ENCODE measurements at places on chromosomes 1 and 21.
A peak's percentile ranks its signal among the peaks of the same experiment; 100 is the strongest.

DNA sequence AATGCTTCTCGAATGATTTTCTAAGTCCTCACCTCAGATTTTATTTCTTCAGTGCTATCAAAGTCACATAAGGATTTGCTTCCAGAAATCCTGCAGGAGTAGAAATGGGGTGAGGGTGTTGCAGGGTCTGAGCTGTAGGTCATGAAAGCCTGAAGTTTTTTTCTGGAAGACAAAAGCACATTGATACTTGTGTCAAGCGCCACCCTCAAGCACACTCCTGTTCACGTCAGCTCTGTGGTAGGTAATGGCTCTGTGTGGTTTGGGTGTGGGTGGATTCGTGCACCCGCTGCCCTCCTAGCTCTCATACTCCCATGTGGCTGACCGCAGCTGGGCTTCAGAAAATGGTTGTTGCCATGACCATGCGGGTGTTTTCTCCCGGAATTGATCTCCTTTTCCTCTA, 39.9 kb downstream of the AKNAD1 start:
- no peak for DNase-seq

- DNase-seq = peak; percentile 83
Measured at GRCh38 chr1:91511386-91511785, 10.7 kb downstream of the CDC7 start.

GRCh38 chr1:6448749-6449631, 17.0 kb downstream of the TNFRSF25 start:
- DNase-seq = peak; percentile 61

- DNase-seq = peak; percentile 79
Measured at GRCh38 chr1:178908358-178908757, 37.5 kb upstream of the ANGPTL1 start.

- no peak for DNase-seq
Measured at GRCh38 chr1:184854036-184854435, 99.4 kb upstream of the EDEM3 start.

- DNase-seq = no peak
Measured at GRCh38 chr1:67788238-67788790, 45.0 kb downstream of the GNG12 start.

GRCh38 chr1:7389201-7389905, 381.7 kb upstream of the VAMP3 start:
- DNase-seq = no peak

- DNase-seq = no peak
Measured at GRCh38 chr1:154697710-154698109, 89.7 kb upstream of the ADAR start.

- peak; percentile 70 for DNase-seq
Measured at GRCh38 chr1:44609412-44609767, 64.9 kb downstream of the TMEM53 start.

DNA sequence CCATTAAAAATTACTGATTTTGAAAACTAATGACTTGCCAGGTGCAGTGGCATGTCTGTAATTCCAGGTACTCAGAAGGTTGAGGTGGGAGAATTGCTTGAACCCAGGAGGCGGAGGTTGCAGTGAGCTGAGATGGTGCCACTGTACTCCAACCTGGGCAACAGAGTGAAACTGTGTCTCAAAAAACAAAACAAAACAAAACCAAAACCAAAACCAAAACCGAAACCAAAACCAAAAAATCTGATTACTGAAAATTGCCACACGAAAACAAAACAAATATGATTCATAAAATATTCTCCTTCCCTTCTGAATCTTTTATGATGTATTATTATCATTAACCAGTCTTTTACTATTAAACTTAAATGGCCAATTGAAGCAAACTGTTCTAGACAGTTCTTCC, 74.1 kb downstream of the SERINC2 start:
- DNase-seq = peak; percentile 12

DNA sequence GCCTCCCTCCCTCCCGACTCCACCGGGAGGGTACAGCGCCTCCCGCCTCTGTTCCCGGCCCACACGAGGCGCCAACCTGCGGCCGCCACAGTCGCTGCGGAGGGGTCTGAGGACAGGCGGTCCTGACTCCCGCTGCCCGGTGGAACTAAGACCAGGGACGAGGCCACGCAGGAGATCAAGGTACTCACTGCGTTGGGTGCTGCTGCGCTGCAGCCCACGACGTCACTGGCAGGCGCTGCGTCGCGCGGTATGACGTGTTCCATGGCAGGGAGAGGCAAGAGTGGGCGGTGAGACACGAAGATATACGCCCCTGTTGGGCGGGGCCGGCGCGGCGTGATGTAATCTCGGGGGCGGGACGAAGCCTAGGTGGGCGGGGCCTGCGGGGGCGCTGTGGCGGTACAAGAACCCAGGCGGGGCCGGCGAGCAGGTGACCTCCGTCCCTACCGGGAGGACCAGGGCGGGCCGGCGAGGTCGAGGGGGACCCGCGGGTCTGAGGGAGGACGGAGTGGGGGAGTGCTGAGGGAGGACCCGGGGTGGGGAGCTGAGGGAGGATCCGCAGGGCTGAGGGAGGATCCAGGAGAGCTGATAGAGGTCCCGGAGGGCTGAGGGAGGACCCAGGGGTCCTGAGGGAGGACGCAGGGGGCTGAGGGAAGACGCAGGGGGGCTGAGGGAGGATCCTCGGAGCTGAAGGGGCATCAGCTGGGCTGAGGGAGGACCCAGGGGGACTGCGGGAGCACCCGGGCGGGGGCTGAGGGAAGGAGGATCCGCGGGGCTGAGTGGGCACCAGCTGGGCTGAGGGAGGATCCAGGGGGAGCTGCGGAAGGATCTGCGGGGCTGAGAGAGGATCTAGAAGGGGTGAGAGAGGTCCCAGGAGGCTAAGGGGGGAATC, at the start of gene MRPL55:
Gene MRPL55 (minus strand): TSS at position 227 of the 889 bp plus-strand sequence. CDS start 1,039 bp downstream, outside the sequence.
- DNase-seq = peak; percentile 98

DNA sequence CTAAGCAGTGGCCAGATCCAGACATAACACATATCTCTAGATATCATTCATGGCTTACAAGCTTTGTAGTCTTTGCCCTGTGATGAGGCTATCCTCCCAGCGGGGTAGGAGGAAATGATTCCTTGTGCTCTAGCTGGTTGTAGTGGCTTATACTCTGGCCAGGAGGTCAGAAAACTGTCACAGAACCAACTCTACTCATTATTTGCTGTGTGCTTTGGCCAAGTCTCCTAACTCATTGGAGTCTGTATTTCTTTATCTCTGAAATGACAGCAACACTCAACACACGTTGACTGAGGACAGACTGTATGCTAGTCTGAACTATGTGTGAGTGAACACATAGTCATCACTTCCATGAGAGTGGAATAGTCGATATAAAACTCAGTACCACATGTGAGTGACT, 116.7 kb upstream of the F3 start:
- no peak for DNase-seq

DNA sequence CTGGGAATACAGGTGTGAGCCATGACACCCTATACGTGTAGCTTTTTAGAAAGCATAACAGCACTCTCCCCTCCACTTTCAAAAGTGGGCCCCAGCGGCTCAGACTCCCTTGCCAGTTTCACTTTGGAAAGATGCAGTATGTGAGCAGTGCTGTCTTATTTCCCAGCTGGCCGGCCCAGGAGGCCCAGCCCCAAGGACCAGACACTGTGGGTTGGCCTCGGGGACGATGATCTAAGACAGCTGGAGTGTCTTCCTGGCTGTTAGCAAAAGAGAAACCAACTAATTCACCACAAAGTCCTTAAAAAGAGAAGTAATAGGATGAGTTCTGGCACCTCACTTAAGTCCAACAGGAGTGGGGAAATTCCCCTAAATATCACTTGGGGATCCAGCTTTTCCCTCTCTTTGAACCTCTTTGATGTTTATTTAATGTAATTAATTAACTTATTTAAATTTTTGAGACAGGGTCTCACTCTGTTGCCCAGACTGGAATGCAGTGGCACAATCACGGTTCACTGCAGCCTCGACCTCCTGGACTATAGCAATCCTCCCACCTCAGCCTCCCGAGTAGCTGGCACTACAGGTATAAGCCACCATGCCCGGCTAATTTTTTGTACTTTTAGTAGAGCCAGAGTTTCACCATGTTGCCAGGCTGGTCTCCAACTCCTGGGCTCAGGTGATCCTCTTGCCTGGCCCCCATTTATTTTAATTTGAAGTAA, 17.6 kb upstream of the CLIC4 start:
- peak; percentile 93 for DNase-seq

- no peak for DNase-seq
Measured at GRCh38 chr1:153481124-153481523, 20.7 kb upstream of the S100A7 start.

DNA sequence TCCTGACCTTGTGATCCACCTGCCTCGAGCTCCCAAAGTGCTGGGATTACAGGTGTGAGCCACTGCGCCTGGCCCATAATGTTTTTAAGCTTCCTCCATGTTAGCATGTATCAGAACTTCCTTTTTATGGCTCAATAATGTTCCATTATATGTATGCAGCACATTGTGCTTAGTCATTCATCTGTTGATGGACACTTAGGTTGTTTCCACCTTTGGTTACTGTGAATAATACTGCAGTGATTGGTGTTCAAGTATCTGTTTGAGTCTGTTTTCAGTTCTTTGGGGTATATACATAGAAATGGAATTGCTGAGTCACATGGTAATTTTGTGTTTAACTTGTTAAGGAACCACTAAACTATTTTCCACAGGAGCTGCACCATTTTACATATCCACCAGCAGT, 17.7 kb downstream of the CMPK1 start:
- DNase-seq = no peak

DNA sequence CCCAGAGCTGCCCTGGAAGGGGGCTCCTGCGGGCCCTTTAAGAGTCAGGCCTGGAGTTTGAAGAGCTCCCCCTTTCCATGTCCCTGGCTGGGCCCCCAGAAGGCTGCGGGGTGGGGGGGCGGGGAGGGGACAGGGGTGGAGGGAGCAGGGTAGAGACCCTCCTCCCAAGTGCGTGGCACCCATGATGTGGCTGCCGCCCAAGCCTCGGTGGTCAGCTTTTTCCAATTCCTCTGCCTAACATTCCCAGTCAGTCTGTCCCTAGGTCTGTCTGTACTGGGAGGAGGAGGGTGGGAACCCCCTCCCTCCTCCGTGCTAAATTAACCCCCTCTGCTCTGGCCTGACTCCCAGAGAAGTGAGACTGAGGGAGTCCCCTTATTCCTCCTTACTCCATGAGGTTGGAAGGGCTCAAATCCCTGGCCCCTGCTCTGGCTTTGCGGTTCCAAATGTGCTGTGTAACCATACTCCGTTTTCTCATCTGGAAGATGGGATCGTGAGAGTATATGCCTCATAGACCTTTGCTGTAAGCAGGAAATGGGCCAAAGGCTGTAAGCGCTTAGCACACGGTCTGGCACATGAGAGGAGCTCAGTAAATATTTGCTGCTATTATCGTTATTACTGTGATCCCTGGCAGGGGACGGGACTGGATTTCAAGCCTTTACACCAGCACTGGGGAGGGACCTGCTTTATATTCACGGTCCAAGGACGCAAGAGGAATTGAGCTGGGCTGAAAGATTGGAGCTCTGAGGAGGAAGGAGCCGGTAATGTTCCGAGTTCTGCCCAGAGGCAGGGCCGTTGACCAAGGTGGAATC, 658 bp upstream of the COL16A1 start:
- DNase-seq = peak; percentile 69

DNA sequence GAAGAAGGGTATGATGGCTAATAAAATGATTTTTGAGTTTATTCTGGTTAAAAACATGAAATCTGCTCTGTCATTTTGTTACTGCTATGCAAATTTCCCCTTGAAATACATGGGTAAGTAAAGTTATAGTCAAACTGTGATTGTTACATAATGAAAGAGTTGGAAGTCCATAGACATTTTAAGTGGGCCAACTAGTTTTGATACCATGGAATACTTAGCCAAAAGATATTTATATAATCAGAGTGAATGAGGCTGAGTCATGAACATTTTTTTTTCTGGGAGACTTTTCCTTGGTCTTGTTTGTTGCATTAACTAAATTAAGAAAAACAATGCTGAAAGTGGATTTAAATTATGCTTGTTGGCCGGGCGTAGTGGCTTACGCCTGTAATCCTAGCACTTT, 58.2 kb upstream of the MPC2 start:
- no peak for DNase-seq

DNA sequence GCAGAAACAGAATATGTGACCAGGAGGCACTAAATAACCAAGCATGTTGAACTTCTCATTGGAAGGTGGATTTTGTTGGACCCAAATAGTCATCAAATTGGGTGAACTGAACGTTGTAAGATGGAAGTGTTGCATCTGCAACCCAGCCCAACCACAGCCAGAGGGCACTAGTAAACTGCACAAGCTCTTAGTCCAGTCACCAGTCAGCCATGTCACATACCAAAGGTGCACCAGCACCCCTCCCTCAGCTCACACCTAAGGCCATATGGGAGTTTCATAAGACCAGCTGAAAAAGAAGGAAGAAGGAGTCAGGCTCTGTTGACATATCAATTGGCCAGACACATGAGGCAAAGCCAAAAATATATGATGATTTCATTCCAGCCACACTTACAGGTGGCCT, 481.7 kb upstream of the NR5A2 start:
- no peak for DNase-seq

- no peak for DNase-seq
Measured at GRCh38 chr21:40054403-40054802, 187.2 kb downstream of the PCP4 start.

- no peak for DNase-seq
Measured at GRCh38 chr1:53127546-53127945, 14.9 kb downstream of the SLC1A7 start.

DNA sequence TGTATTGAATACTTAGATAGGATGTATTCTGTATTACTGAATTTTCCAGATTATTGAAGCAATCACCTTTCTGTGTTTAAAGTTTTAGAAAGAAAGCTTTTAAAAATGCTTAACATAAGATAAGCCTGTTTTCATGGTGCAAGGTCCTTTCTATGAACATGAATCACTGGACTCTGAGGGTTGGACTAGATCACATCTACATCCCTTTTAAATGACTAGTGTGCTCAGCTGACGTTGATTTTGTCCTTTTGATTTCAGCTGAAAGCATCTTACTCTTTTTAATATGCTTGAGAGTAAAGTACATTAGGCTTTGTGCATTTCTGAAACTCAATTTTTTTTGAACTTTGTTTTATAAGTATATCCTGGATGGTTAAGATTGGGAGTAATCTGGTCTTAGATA, 16.2 kb downstream of the MIER1 start:
- DNase-seq = peak; percentile 54

DNA sequence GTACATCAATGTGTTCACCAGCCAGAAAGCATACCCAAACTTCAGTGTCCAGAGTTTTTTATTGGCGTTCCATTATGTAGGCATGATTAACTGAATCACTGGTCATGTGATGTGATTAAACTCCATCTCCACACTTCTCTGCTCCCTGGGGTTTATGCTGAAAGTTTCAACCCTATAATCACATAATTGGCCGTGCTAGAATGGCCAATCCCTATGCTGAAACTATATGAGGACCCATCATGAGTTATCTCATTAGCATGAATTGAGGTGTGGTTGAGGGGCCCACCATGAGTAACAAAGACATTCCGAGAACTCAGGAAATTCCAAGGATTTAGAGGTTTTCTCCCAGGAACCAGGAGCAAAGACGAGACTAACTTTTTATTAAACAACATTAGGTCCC, 31.8 kb upstream of the FBXO28 start:
- DNase-seq = no peak

- no peak for DNase-seq
Measured at GRCh38 chr1:199287647-199288046, 648.8 kb downstream of the PTPRC start.
